ENCODE measurements at places on chromosomes 4 and X.
A peak's percentile ranks its signal among the peaks of the same experiment; 100 is the strongest.

DNA sequence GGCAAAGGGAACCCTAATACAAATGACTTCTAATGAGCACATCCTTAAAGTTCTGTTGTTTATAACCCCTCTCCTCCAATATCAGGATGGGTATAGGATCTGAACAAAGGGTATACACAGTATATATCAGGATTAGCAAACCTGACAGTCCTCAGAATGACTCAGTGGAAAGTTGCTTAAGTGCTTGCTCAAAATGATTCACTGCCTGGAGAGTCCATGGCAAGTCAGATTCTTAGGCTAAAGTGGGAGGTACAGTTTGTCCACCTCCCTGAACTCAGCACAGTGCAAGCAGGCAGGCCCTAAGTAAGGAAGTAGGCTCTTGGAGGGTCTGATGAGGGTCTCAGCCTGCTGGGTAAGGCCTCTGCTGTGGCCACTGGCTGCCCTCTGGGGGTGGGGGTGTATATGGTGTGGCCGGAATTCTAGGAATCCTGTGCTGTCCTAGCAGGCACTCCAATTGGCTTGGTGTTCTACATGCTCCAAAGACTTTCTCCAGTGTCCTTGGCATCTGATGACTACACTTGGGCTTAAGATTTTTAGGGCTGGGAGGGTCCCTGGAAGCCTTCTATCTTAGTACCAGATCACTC is 54.3 kb downstream of the CHRDL1 start:
- DNase-seq: no peak

DNA sequence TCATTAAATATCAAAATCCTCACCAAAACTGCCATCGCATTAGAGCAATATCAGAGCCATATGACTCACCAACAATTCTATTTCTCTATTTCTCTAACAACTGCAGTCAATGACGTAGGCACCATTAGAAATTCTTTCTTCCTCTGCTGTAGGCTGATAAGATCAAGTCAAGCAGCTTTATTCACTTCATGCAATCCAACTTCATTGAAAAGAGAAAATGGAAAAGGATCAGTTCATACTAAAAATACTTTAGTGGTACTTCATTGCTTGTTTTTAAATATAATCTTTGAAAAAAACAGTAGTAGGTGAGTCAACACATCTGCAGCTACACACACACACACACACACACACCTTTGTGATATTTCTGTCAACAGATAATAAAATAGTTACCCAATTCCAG is 345.3 kb upstream of the TENM3 start:
- DNase-seq: no peak

- DNase-seq: no peak
These were observed 20.8 kb downstream of the ATP5ME start for GRCh38 chr4:653080-653821.

DNA sequence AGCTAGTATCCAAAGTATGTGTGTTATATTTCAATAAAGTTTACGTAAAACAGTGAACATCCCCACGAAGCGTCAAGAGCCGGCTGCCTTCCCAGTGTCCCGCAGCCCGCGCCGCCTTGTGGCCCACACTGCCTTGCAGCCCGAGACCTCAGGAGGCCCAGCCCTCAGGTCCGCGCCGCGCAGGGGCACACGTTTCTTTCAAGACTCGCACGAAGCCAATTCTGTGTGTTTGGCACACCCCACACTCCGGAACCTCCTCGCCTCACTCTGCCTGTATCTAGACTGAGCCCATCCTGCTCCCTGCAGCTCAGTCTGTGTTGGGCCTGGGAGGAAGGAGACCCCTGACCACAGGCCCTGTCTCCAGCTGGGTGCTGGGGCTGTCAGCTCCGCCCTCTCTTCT is 5.8 kb downstream of the LRPAP1 start:
- DNase-seq: no peak

- no peak for DNase-seq
These were observed 547.5 kb downstream of the NLGN4X start for GRCh38 chrX:5681159-5681558.

DNA sequence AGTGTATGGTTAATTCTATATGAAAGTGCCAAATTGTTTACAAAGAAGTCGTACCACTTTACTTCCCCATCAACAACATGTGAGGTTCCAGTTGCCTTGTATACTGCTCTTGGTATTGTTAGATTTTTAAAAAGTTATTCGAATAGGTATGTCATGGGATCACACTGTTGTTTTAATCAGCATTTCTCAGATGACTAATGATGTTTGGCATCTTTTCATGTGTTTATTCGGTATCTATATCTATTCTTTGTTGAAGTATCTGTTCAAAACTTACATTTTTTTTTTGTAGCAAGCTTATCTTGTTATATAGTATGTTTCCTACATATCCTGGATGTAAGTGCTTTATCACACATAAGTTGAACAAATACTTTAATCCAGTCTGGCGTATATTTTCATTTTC is 99.4 kb upstream of the MAB21L2 start:
- DNase-seq: no peak

DNA sequence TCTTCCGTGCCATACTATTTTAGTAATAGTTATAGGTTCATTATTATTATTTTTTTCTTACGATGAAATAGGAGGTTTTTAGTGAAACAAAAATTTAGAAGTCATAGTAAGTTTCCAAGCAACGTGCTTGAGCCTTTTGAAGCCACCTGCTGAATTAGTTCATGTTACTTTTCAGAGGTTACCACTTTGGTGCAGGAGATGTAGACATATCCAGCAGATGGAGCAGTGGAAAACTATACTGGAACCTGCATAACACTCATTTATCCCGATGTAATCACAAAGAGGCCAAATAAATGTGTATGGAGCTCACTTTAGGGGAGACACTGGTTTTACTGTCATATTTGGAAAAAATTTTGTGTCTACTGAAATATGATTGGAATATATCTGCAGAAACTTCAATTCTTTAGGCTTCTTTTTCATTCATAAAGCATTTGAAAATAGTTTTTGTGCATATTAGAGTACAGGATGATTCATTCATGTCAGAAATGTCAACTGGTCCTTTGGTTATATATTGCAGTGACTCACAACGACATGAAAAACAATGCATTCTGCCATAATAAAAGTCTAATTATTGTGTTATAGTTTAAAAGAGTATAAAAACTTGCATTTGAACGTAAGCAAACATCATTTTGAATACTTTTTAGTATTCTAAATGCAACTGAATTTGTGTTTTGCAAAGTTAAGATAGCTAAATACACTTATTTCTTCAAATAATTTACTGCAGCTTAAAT is 2182.9 kb upstream of the TENM3 start:
- no peak for DNase-seq

- no peak for DNase-seq
These were observed 6.1 kb downstream of the LPAR4 start for GRCh38 chrX:78753571-78753970.

DNA sequence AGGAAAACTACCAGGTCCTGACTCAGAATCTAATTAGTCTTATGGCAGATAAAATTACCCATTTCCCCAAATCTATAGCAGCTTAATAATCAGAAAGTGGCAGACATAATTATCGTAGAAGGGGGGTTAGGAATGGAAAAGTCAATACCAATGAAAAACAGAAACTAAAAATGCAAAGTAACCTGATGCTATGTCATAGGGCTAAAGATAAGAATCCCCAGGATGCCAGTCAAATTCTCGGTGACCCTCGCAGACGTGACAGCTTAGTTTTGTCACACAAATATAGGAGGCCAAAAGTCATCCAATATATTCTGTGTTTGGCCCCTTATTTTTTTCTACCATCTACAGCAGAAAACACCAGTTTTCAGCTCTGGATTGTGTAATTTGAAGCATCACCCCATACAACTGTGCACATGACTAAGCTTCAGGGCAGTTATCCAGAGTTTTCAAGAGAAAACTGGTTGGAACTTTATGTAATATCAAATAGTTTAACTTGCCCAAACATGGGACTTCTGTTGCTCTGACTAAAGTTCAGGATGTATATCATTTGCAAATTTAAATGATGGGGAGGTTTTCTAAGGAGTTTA is 30.9 kb downstream of the RASSF6 start:
- no peak for DNase-seq

- DNase-seq: no peak
These were observed 510 bp downstream of the HMGB3 start for GRCh38 chrX:150983521-150984168.

DNA sequence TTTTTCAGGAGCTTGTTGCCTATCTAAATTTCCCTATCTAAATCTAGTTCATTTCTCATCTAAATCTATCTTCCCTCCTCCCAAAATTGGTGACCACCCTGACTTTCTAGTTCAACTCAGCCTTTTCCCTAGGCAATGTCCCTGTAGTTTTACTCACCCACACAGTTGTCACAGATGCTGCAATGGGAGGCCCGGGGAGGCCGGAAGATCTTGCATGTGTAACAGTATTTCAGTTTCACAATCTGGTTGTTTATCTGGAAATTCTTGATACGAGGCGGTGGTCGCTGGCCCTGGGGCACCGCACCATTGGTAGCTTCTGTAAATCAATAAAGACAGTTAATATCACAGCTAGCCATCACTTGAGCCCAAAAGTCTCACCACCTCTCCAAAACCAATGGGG is 20.2 kb downstream of the ZDHHC9 start:
- no peak for DNase-seq

DNA sequence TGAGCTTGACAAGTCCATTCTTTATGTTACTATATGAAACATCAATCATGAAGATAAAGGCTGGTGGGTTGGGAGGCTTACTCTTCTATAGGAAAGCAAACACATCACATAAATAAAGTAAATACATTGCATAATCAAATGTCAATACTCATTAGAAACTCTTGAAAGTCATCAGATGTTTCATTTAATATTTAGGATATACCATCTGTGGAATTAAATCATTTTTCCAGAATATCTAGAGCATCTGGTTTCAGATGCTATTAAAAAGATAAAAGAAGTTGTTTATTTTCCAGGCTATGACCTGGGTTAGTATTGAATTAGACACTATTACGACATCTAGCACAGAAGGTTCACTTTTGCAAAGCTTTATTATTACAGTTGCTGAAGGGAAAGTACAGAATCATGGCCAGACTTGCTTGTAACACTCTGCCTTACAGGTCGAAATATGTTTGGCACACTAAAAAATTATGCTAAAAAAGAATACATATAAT is 72.6 kb downstream of the METTL14 start:
- DNase-seq: no peak

DNA sequence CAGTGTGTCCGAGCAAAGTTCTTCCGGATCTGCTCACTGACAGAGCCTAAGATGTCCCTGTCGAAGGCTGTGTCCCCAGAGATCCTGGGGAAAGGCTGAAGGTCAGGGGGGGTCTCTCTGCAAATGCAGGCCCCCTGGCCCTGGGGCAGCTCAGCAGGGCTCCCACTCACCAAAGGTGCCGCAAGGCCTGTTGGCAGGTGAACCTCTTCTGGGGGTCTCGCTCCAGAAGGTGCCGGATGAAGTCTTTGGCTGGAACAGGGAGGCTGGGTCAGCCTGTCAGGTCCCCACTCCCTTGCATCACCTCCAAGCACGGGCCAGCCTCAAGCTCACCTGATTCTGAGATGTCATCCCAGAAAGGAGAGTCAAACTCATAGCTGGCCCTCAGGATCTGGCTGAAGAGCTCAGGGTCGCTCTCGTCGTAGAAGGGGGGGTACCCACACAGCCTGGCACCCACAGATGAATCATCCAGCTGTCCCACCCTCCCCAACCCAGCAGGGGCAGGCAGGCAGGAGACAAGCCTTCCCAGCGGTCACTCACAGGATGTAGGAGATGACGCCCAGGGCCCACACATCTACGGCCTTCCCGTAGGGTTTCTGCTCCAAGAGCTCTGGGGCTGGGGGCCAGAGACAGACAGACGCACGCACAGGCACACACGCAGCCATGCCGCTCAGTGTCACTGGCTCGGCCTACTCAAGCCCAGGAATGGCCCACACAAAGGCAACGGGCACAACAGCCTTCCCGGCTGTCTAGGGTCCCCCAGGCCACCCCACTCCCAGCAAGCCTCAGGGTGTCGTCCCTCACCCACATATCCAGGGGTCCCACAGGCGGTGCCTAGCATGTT is 2.6 kb downstream of the PNCK start:
- DNase-seq: no peak

DNA sequence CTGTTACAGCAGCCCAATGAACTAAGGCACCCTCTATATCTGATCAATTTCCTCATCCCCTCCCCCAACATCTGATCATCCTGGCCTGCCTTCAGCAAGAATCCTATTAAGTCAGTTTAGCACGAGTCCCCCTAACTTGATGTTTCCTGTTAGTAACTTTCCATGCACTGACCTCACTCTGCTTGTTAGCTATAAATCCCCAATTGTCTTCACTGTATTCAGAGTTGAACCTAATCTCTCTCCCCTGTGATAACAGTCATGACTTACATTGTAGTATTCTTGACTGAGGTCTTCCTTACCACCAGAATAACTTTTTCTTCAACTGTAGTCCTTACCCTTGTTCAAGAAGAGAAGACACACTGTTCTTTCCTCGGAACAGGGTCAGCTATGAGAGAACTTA is 8.5 kb downstream of the ANXA5 start:
- no peak for DNase-seq

- no peak for DNase-seq
These were observed 120.4 kb upstream of the STS start for GRCh38 chrX:7027071-7027470.

DNA sequence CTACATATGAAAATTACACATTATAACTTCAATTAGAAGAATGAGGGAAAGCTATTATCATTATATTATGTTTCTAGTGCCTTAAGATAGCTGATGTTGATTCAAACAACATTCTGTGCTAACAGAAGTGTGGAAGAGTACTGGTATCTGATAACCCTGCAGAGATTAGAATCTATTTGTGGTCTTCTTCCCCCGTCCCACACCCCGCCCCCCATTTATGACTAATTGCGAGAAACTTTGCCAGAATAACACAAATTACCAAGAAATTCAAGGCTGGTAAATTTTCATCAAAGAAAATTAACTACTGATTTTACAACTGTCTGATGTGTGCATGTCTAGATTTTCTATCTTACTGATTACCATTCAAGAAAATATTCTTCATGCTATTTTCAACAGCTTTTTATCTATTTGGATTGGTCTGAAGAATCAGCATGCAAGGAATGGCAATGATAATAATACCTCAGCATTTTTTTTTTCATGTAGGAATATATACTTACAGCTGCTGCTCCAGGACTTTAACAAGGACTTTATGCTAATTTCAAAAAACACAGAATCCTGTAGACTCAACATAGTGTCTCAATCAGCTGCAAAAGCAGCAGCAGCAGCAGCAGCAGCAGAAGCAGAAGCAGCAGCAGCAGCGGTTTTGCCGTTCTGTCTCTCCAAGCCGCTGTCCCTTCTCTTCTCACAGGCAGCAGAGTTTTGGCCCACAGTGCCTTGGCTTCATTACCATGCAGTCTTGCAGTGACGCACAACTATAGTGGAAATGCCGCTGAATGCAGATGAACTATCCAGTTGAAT is 126.7 kb downstream of the FRYL start:
- peak; percentile 53 for DNase-seq

GRCh38 chr4:67151376-67152343 is 393.6 kb downstream of the CENPC start:
- no peak for DNase-seq
